ENCODE measurements at places on chromosomes 4 and X. TPM values are rescaled to one million over a fixed set of nuclear protein-coding genes. Genes with fewer than 3 reads are reported as not detected.

Gene MUC7
- total RNA-seq, result not detected

Gene DMRTC1B
- total RNA-seq, result not detected

Gene H2BW2
- not detected for total RNA-seq

Gene RTL3
- not detected for total RNA-seq

Gene PRDM8
- 0.12 TPM for total RNA-seq

Gene BRS3
- not detected for total RNA-seq

Gene FHDC1
- total RNA-seq, result 0.10 TPM

Gene GPRASP1
- total RNA-seq, result 0.08 TPM

Gene FSTL5
- 0.14 TPM for total RNA-seq

Gene SPANXA2
- total RNA-seq, result 223 TPM

Gene PCDH18
- total RNA-seq, result 106 TPM

Gene NUDT10
- total RNA-seq, result 14.6 TPM

Gene SPATA18
- not detected for total RNA-seq

Gene DDX53
- total RNA-seq, result not detected

Gene PCDH7
- total RNA-seq, result 38.8 TPM

Measured in H4 (cell line).